NCI-H524 treated with DMSO at 0.1 percent for 48 hours (cell line): ENCODE measurements at places on chromosomes 7 and 10.

DNA sequence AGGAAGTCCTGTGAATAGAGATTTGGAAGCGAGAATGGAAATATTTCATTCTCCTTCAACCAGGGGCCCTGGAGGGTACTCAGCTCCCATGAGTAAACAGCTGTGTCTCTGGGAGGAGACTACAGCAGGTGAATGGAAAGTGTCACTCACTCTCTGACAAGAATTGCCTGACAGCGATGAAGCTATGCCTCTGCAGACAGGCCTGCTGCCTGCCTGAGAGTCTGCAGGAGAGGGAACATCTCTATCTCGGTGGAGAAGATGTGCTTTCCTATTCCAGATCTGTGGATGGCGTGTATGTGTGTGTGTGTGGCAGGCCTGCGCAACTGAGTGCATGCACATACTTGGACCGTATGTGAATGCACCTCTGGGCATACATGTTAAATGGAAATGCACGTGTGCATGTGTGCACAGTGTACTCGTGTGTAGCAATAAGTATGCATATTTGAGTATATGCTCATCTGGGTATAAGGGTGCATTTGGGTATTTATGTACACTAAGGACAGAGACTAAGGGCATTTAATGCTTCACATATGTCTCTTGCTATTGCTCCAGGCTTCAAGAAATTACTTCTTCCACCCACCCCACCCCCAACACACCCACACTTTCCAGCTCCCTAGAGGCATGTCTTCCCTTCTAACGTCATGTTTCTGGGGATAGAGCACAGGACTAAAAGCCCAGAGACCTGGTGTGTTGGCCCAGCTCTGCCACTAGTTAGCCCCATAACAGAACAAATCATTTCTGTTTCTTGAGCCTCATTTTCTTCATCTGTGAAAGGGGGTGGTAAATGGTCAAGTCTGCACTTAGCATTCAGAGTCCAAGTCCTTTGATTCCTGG is 4.6 kb upstream of the ADCYAP1R1 start:
- DNase-seq, result no peak

GRCh38 chr10:78028438-78029268 is 662 bp downstream of the POLR3A start:
- no peak for DNase-seq

GRCh38 chr10:10727812-10728211 is 289.9 kb upstream of the CELF2 start:
- no peak for DNase-seq

DNA sequence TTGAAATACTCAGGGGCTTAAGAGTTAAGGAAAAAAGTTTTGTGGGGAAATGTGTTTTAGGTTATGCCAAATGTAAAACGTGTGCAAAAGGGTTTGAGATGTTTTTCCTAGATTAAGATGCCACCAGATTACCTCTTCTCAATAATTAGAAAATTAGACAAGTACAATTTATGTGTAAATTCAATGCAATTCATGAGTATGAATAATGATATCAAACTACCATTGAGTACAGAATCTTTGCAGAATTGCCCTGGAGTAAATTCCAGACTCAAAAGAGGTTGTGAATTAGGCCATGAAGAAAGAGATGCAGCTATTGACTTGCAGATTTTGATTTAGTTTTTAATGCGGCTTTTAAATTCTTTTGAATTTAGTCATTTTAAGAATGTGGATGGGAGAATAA is 159.4 kb upstream of the INHBA start:
- DNase-seq, result no peak

DNA sequence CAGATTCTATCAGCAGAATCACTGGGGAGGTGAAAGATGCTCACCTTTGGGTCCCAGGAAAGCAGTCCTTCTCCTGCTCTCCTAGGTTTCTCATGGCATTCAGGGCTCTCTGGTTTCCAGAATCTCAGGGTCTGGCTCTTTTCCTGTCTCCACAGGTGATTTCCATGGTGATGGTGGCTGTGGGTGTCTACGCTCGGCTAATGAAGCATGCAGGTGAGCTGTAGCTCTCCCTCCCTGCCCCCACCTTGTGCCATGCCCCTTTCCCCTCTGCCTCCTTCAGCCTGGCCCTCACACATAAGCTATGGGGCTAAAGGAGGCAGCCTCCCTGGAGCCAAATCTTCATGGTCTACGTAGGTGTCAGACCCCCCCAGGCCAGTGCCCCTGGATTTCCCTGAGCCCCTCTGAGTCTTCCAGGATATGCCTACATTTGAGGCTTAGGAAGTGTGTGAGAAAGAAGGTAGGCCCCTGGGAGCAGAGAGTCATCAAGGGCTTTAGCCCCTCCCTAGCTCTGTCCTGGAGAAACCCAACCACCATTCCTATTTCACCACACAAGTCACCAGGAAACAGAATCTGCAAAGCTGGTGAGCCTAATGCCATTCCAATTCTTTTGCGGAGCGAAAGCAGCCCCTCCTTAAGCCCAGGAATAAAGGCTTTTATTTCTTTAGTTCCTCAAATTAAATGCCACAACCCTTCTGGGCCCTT is 17.2 kb downstream of the TSPAN33 start:
- no peak for DNase-seq

GRCh38 chr10:16583382-16583781 is 61.7 kb upstream of the C1QL3 start:
- DNase-seq, result no peak

DNA sequence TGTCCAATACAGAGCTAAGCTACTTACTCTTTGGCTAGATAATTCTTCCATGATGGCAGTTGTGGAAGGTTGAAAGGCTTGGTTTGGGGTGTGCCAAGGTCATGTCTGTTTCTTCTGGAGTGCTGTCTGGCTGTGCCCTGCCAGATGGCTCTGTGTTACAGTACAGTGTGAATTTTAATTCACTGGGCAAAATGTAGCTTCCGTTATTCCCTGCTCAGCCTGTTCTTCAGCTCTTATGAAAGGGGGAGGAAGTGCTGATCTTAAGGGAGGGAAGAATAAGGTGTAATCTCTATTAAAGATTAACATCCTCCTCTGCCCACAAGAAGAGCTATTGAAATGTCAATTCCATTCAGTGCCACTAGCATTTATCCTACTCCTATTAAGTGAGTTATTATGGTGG is 52.2 kb downstream of the SND1 start:
- peak; percentile 55 for DNase-seq

- no peak for DNase-seq
Measured at GRCh38 chr10:131090761-131091661, 220.5 kb downstream of the TCERG1L start.

GRCh38 chr7:16940776-16941175 is 59.0 kb upstream of the AGR3 start:
- no peak for DNase-seq

- no peak for DNase-seq
Measured at GRCh38 chr10:35412003-35412723, 75.9 kb downstream of the CCNY start.

GRCh38 chr10:113158183-113158582 is 208.1 kb downstream of the TCF7L2 start:
- no peak for DNase-seq

- no peak for DNase-seq
Measured at GRCh38 chr10:77436257-77436975, 201.2 kb downstream of the KCNMA1 start.

DNA sequence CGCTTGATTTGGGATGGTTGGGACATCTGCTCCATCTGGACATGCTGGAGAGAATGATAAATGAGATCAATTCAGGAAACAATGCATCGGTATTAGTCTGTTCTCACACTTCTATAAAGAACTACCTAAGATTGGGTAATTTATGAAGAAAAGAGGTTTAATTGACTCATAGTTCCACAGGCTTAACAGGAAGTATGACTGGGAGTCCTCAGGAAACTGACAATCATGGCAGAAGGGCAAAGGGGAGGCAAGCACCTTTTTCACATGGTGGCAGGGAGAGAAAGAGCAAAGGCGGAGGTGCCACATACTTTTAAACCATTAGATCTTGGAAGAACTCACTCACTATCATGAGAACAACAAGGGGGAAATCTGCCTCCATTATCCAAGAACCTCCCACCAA is 16.8 kb upstream of the TSPAN12 start:
- DNase-seq, result no peak

- no peak for DNase-seq
Measured at GRCh38 chr10:23157691-23158369, 34.3 kb upstream of the PTF1A start.

DNA sequence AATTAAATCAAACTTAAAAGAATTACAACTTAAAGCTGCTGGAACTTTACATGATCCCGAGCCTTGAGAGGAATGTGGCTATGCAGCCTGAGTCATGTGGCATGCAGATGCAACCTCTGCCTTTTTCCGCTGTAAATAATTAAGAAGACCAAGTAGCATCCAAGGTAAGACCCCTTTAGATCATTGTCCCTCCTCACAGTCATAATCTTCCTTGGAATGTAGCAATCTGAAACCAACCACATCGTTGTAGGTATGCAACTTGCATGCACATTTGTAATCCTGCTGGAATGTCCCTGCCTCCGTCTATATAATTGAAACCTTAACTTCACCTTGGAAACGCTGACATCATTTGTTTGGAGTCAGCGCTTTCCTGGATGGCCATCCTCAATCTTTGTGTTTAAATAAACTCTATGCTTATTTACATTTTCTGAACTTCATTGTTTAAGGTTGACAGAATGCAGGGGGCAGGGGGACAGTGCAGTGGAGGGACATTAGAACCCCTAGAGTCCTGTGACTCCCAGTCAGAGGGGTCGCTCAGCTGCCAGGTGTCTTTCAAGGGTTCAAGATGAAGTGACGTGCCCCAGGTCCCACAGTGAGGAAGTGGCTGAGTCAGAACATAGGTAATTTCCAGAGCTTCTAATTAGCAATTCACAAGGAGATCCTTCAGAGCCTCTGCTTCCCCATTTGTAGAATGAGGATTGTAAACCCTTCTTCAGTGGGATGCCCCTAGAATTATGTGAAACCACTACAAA is 110.7 kb downstream of the RALA start:
- DNase-seq, result no peak

GRCh38 chr7:49775065-49775948 is 1.9 kb downstream of the VWC2 start:
- DNase-seq, result no peak

DNA sequence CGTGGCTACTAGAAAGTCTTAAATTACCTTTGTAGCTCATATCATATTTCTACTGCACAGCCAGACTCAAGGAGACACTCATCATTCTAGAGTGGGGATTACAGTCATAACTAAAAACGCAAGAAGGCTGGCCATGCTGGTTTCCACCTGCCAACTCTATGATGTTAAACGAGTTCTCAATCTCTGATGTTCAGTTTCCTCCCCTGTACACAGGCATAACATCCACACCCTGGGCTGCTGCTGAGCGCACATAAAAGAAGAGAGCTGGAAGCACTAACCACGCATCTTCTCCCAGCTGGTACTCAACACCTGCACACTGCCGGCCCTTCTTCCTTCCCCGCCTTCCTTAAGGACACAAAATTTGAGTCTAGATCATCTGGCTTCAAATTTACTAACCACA is 60.5 kb downstream of the SORBS1 start:
- DNase-seq, result peak; percentile 65

GRCh38 chr7:22662036-22662435 is 65.0 kb upstream of the IL6 start:
- DNase-seq, result no peak

DNA sequence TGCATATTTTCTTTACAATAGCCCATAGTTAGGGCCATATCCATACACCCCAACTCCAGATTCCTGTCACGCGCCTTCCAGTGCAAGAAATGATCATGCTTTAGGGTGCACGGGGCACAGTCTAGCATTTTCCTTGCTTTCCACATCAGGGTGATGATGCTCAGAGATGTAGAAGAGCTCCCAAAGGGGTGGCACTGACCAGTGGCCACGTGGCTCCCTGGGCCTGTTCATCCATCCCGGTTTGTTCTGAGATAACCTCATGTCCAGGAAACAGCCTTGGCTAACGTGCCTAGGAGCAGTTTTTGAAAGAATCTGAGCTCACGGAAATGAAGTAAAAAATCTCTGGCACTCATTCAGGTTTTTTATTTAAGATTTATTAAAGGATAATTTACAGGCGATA is 139.3 kb downstream of the GALNT17 start:
- no peak for DNase-seq

GRCh38 chr10:126198681-126199080 is 189.6 kb downstream of the ADAM12 start:
- DNase-seq, result no peak
